ENCODE measurements at places on chromosomes 12 and 14.

DNA sequence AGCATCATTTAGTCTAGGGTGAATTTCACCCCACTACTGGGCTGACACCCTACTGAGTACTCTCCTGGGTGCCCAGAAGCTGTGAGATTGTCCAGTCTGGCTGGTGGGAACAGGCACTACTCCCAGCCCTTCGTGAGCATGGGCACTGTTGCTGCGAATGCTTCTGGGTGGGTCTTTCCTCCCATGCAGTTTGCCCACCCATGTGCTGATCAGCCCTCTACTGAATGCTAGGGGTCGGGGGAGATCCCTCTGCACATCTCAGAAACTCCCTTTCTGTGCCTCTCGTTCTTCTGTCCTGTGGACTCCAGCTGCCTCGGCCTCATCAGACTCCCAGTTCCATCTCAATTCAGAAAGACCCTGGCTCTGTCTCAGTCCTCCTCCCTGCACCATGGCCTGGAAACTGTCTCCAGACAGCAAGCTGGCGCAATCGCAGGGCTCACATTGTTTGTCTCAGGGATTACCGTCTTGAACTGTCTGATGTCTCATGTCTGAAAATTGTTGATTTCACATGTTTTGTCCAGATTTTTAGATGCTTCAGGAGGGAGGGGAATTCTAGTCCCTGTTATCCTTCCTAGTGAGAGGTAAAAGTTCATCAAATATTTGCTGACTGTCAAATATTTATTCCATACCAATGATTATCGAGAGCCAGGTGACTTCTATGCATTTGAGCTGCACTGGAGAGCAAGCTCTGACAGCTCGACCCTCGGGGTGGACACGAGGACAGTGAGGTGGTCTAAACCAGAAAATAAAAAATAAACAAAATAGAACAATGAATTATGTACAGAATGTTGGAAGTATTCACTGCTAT is 316.6 kb upstream of the RTL1 start:
- H3K27me3 ChIP-seq: no peaks in the 10 kb centered on the region
- H3K27ac ChIP-seq: no peak overlapping the region
- H3K36me3 ChIP-seq: no peaks in the 10 kb centered on the region
- H3K4me1 ChIP-seq: no peaks in the 10 kb centered on the region

DNA sequence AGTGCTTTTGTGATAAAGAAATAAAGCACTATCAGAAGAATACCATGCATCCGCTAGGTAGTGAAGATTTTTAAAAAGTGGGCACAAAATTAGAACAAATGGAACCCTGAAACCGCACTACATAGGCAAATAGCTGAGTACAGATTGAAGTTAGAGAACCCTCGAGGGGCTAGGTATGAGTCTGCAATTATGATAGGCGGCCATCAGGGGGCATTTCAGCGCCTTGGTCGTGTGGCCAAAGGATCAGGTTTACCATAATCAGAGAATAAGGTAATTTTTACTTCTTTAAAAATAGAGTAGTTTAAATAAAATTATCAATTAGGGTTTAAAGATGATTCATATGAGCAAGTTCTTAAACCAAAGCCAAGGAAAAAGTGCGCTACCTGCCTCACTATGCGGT is 129.8 kb downstream of the TMX1 start:
- peak; percentile 43 for DNase-seq
- H3K4me3 ChIP-seq: no peak overlapping the region
- H3K36me3 ChIP-seq: no peaks in the 10 kb centered on the region
- H3K27ac ChIP-seq: no peak overlapping the region
- H3K4me1 ChIP-seq: peaks cover 8% of the 10 kb centered on the region

- H3K4me3 ChIP-seq: no peak overlapping the region
- no peaks in the 10 kb centered on the region for H3K27me3 ChIP-seq
- H3K27ac ChIP-seq: no peak overlapping the region
- no peak for DNase-seq
These were observed 69.0 kb upstream of the REP15 start for GRCh38 chr12:27627123-27627852.

DNA sequence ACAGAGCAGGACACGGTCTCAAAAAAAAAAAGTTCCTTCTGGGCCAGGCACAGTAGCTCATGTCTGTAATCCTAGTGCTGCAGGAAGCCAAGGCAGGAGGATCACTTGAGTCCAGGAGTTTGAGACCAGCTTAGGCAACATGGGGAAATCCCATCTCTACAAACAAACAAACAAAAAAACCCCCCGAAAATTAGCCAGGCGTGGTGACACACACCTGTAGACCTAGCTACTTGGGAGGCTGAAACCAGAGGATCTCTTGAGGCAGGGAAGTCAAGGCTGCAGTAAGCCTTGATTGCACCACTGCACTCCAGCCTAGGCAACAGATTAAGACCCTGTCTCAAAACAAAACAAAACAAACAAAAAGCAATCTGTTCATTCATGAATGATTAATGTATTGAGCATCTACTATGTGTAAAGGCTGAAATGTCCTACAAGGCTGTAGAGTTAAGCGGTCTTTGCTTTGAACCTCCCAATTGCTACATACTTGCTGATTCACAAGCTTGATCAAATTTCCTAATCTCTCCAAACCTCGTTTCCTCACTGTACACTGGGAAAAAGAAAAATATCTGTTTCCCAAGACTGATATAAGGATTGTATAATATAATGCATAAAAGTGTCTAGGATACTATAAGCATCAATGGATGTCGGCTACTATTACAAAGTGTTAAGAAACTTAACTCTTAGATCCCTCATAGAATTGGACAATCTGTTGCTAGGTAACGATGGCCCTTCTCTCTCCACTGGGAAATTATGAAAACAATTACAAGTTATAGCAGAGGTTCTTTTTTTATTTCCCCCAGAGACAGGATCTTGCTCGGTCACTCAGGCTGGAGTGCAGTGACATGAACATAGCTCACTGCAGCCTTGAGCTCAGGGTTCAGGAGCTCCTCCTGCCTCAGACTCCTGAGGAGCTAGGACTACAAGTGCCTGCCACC is 7.9 kb upstream of the RILPL2 start:
- H3K4me1 ChIP-seq: peaks cover 7% of the 10 kb centered on the region
- H3K27ac ChIP-seq: no peak overlapping the region
- DNase-seq: no peak

- no peak overlapping the region for H3K27ac ChIP-seq
- no peaks in the 10 kb centered on the region for H3K36me3 ChIP-seq
- peaks cover 85% of the 10 kb centered on the region for H3K27me3 ChIP-seq
- no peaks in the 10 kb centered on the region for H3K4me1 ChIP-seq
These were observed 25.4 kb downstream of the P2RX7 start for GRCh38 chr12:121158085-121158484.

GRCh38 chr14:33837943-33838683 is 112.8 kb downstream of the EGLN3 start:
- H3K27me3 ChIP-seq: no peaks in the 10 kb centered on the region
- no peaks in the 10 kb centered on the region for H3K4me1 ChIP-seq
- H3K27ac ChIP-seq: no peak overlapping the region
- no peaks in the 10 kb centered on the region for H3K36me3 ChIP-seq
- no peak overlapping the region for H3K4me3 ChIP-seq
- DNase-seq: no peak

DNA sequence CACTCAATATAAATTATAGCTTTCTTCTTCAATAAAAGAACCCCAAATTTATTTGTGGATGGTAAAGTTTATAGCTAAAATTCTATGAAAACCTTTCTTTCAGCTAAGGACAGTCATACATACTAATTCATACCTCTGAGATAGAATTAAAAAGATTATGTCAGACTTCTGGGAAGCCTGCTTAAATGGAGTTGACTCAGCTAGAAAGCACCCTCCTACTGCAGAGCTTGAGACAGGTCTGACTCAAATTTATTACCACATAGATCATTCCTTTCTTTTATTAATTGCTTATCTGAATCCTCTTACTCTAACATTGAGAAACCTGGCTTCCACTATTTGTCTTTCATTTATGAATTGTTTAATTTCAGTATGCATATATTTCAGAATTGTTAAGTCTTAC is 1007.0 kb upstream of the LRFN5 start:
- H3K36me3 ChIP-seq: no peaks in the 10 kb centered on the region
- H3K4me1 ChIP-seq: no peaks in the 10 kb centered on the region
- no peak overlapping the region for H3K27ac ChIP-seq
- H3K4me3 ChIP-seq: no peak overlapping the region
- H3K27me3 ChIP-seq: no peaks in the 10 kb centered on the region
- no peak for DNase-seq

DNA sequence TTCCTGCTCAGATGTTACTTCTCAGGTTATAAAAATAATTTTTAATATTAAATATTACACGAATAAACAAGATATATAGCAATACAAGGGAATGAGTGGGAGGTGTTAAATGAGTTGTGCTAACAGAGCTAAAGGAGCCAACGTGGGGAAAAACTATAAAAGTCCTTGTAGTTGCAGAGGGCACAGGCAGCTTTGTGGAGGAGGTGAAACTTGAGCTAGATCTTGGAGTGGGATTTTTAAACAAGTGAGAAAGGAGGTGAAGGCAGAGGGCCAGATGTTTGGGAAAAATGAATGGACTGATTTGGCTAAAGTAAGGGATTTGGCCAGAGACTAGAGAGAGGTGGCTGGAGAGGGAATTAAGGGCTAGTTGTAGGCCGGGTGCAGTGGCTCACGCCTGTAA is 5.2 kb upstream of the FKBP11 start:
- no peak for DNase-seq
- H3K27me3 ChIP-seq: no peaks in the 10 kb centered on the region
- H3K36me3 ChIP-seq: peaks cover 67% of the 10 kb centered on the region
- H3K4me3 ChIP-seq: no peak overlapping the region
- no peaks in the 10 kb centered on the region for H3K4me1 ChIP-seq

GRCh38 chr14:104281768-104282301 is 143.4 kb downstream of the KIF26A start:
- peaks cover 86% of the 10 kb centered on the region for H3K27me3 ChIP-seq
- H3K27ac ChIP-seq: no peak overlapping the region
- H3K4me1 ChIP-seq: peaks cover 3% of the 10 kb centered on the region
- DNase-seq: no peak
- no peaks in the 10 kb centered on the region for H3K36me3 ChIP-seq

- H3K4me3 ChIP-seq: no peak overlapping the region
- no peaks in the 10 kb centered on the region for H3K27me3 ChIP-seq
- H3K36me3 ChIP-seq: peaks cover 20% of the 10 kb centered on the region
- H3K27ac ChIP-seq: peak overlapping the region; percentile 86
These were observed 14.4 kb upstream of the MLXIP start for GRCh38 chr12:122064025-122064777.

DNA sequence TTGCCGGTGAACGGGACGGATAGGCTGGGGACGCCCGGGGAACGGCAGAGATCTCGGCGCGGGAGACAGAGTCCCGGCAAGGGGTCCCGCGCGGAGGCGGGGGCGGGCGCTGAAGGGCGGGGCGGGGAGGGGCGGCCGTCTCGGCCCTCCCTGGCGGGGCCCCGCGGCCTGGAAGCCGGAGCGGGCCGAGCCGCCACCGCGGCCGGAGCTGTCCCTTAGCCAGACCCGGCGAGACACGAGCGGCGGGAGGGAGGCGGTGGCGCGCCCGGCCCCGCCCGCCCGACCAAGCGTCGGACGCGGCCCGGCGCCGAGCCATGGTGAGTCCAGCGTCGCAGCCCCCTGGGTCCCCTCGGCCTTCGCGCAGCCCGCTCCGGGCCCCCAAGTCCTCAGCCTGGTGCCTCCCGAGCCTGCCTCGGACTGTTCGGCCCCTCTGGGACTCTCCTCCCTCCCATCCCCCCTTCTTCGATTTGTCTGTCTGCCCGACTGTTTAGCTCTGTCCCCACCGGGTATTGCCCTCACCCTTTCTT is at the start of gene ARHGEF40:
Gene ARHGEF40, plus strand, starts transcription at position 222 of the 527 bp plus-strand sequence. Its CDS starts 93 bp downstream, at position 315.
- H3K27ac ChIP-seq: no peak within 1 kb of the TSS
- H3K4me3 ChIP-seq: peak within 1 kb of the TSS; percentile 97
- peak; percentile 65 for DNase-seq

DNA sequence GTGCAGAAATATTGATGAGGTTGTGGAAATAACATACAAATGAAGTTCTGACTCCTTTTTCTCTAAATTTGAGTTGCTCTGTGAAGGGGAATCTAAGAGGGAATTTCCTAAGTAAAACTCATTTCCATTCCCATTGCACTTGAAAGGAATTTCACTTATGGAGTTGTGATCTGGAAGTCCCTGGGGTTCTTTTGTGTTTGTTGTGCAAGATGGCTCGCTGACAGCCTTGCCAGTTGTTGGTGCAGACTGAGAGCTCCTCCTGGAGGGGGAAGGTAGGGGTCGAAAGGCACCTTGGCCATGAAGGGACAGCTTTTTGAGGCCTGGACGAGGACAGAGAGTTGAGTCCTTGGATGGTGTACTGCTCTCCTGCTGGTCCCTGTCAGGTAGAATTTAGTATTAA is 72.0 kb downstream of the C12orf56 start:
- H3K4me3 ChIP-seq: no peak overlapping the region
- H3K27me3 ChIP-seq: no peaks in the 10 kb centered on the region
- H3K4me1 ChIP-seq: no peaks in the 10 kb centered on the region
- H3K36me3 ChIP-seq: no peaks in the 10 kb centered on the region
